ENCODE measurements at places on chromosomes 7 and 10. TPM values are rescaled to one million over a fixed set of nuclear protein-coding genes. Genes with fewer than 3 reads are reported as not detected.

The CLCN1 gene
- polyA plus RNA-seq: 0.06 TPM

The ERVW-1 gene
- polyA plus RNA-seq: not detected

GRCh38 chr7:81688622-81689411 lies 81.0 kb downstream of the HGF start:
- DNase-seq: no peak
- H3K4me3 ChIP-seq: no peak overlapping the region
- H3K27me3 ChIP-seq: no peaks in the 10 kb centered on the region
- no peaks in the 10 kb centered on the region for H3K36me3 ChIP-seq
- no peak overlapping the region for H3K27ac ChIP-seq
- H3K4me1 ChIP-seq: no peaks in the 10 kb centered on the region

GRCh38 chr7:92466682-92467081 lies 11.1 kb downstream of the ERVW-1 start:
- no peak for DNase-seq
- H3K27me3 ChIP-seq: no peaks in the 10 kb centered on the region
- peaks cover 47% of the 10 kb centered on the region for H3K36me3 ChIP-seq
- no peak overlapping the region for H3K4me3 ChIP-seq

DNA sequence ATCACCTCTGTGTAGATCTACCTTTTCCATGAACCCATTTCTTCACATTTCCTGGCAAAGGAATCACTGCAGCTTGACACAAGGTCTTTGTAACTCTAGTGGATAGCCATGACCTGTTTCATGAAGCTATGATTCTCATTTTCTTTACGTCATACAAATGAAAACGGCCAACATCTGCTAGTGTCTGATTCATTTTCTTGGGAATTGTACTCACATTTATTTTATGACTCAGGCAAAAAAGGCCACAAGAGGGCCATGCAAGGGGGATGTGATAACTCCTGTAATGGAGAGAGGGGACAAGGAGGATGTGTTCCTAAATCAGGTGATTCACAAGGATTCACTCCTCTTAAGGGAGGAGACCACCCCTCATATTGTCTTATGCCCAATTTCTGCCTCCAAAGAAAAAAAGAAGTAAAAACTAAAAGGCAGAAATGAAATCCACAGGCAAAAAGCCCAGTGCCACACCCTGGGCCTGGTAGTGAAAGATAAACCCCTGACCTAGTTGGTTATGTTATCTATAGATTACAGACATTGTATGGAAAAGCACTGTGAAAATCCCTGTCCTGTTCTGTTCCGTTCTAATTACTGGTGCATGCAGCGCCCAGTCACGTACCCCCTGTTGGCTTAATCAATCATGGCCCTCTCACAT lies 249.9 kb downstream of the IPMK start:
- H3K27ac ChIP-seq: no peak overlapping the region
- H3K4me1 ChIP-seq: no peaks in the 10 kb centered on the region
- DNase-seq: no peak
- no peaks in the 10 kb centered on the region for H3K27me3 ChIP-seq
